ENCODE measurements at places on chromosomes 12 and 14.

DNA sequence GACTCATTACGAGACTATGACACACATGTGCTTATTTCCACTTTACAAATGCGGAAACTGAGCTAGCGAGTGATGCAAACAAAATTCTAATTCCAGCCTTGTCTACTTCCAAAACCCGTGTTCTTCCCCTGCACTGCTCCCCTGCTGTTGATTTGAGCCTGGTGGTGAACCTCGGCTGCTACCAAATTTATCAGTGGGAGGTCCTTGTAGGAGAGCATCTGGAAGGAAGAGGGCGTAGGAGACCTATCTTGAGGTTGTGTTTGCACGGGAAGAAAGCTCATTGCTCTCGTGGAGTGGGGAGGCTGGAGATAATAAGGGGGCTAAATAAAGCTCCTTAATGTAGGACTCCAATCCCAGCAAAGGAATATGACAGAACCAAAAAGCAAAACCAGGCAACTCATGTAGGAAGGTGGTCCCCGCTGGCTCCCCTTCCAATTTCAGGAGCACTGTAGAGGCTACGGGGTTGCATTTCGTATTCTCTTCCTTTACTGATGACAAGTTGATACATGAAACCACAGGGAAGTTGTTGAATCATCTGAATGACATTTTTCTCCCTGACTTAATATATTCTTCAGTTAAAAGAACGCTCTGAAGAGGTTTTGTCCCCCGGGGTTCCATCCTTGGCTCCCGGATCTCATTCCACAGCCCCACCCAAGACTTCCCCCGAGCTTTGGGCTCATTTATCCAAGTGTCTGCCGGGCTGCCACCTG, 52.6 kb downstream of the FZD10 start:
- DNase-seq = no peak

DNA sequence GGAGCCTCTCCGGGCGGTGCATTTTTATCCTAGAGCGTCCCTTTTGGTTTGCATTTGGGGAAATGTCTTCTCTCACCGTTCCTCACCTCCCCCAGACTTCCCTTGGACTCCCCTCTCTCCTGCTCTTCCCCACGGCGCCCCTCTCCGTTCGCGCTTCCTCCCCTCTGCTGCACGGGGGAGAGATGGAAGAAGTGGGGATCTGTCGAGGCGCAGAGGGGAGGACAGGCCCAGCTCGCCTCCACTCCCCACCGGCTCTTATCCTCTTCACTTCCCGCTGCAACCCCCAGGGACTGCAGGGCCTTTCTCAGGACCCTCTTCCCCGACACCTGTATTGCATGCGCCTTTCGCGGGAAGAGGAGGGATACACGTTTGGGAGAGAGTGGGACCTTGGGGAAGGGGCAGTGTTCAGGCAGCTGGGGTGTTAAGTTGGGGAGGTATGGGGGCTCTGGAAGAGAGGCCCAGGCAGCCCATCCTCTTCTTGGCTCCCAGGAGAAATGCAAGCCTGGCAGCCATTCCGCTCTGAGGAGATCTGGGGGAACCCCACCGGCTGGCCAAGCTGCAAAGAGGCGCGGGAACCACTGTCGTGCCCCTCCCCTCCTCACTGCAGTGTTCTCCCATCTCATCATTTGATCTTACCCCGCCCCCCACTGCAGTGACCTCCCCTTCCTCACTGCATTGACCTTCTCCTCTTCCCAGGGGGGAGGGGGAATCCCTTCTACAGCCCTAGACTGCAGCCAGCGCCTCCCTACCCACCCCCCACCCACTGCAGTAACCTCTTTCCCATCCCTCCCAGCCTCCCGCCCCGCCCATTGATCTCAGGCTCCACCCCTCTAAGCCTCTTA, 788 bp downstream of the ENO2 start:
- DNase-seq = no peak

DNA sequence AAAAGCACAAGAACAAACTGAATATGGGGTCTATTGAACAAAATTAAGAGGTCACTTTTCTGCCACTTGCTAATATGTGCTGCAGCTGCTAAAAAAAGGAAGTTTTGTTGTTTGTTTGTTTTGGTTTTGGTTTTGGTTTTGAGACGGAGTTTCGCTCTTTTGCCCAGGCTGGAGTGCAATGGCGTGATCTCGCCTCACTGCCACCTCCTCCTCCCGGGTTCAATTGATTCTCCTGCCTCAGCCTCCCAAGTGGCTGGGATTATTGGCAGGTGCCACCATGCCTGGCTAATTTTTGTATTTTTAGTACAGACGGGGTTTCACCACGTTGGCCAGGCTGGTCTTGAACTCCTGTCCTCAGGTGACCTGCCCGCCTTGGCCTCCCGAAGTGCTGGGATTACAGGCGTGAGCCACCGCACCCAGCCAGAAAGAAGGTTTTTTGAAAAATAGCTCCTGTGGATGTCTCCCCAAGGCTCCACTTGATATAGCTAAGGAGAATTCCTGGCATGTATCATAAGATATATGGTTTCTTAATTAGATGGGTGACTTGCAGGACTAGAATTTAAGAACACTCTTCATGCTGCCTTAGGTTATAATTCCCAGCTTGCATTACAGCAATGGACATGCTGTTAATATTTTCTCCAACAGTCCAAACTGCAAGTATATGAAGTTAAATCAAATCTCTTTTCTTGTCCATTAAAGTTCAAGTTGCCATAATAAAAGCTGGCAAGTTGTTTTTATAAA, 237.6 kb upstream of the AMIGO2 start:
- no peak for DNase-seq

- DNase-seq = peak; percentile 99
These were observed at the start of gene GOLGA5 for GRCh38 chr14:92793709-92794546. GOLGA5 (plus strand) TSS chr14:92794305; CDS start chr14:92797438, 3,133 bp downstream.

DNA sequence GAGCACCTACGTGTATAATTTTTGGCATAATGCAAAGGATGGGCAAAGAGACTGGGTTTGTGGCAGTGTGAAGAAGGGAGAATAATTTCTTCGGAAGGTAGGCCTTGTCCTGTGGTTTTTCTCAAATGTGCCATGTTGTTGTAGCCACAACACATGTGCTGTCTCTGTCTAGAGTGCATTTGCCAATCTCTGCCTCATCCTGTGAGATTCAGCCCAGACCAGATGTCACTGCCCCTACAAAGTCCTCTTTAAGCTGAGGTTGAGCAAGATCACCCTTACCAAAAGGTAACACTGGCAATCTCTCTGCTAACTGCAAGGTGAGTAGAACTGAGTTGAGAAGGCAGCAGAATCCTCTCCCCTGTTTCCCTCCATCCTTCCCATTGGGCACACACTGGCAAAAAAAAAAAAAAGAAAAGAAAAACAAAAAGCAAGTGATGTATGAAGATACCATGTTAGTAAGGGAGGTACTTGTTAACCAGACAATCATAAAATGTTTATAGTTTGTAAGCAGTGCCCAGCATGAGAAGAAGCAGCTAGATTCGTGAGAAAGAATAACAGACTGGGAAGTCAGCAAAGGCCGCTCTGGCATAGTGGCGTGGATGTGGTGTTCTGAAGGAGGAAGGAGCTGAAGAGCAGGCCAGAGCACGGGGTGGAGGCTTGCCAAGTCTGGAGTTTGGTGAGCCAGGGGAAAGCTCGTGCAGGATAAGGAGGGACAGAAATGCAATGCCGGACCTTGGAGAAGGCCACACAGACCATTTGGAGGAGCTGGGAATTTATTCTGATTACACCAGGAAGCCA, 18.9 kb downstream of the DYRK2 start:
- DNase-seq = peak; percentile 57

DNA sequence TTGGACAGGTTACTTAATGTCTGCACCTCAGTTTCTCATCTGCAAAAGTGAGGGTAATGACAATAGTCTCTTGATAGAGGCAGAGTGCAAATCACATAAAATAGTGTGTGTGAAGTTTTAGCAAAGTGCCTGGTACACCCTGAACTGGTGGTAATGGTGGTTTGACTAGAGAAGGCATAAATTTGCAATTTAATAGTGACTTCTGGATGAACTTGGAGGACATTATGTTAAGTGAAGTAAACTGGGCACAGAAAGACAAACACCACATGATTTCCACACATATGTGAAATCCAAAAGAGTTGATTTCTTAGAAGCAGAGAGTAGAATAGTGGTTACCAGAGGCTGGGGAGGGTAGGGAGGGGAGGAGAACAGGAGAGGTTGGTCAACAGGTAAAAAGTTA, 54.8 kb upstream of the FUT8 start:
- DNase-seq = no peak

GRCh38 chr12:11870041-11870451, 200.7 kb upstream of the BCL2L14 start:
- no peak for DNase-seq

DNA sequence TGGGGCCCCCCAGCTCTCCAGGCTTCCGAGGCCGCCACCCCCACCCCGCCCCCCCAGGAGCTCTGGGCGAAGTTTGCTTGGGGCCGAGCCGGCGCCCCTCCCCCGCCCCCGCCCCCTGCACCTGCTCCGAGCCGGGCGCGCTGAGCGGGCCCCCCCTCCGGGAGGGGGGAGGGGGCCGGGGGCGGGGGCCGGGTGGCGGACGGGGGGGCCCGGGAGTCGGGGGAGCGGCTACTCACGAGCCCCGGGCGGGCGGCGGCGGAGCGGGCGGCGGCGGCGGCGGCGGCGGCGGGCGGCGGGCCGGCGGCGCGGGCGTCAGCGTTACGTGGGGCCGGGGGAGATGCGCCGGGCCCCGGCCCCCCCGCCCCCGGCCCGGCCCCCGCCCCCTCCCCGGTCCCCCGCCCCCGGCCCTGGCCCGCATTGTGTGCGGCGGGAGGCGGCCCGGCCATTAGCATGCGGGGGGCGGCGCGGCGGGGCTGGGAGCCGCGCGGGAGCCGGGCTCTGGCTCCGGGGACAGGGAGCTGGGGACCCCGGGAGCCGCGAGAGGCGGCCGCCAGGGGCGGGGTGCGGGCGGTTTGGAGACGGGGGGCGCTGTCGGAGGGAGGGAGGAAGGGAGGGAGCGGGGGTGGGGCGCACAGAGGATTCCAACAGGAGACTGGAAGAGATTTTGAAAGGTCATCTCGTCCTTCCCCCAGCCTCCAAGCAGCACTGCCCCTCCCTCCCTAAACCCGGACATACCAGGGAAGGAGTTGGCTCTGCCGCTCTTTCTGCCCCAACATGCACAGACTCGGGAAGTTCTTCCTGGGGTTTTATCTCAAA, at the start of gene ZNF219:
TSS of gene ZNF219 (minus strand) at position 580 of the 816 bp plus-strand sequence. CDS start 5,064 bp downstream, outside the sequence.
- peak; percentile 45 for DNase-seq

GRCh38 chr12:96226801-96227348, 32.7 kb downstream of the ELK3 start:
- no peak for DNase-seq

DNA sequence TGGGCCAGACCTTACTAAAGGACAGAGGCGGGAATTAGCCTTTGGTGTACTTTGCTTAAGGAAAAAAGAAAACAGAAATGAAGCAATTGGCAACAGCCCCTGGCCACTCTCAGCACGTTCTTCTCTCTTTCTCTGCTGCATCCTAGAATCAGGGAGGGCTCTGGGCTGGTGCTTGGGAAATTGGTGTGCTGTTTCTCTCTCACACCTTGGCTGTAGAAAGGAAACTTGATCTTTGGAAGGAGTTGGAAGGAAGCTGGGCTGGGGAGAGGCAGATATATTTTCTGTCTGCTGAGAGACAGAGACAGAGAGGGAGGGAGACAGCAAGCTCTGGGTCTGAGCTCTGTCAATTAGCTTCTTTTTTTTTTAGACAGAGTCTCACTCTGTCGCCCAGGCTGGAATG, 27.4 kb downstream of the NOS1 start:
- no peak for DNase-seq

- DNase-seq = no peak
These were observed 22.8 kb downstream of the OTUB2 start for GRCh38 chr14:94048691-94049624.

DNA sequence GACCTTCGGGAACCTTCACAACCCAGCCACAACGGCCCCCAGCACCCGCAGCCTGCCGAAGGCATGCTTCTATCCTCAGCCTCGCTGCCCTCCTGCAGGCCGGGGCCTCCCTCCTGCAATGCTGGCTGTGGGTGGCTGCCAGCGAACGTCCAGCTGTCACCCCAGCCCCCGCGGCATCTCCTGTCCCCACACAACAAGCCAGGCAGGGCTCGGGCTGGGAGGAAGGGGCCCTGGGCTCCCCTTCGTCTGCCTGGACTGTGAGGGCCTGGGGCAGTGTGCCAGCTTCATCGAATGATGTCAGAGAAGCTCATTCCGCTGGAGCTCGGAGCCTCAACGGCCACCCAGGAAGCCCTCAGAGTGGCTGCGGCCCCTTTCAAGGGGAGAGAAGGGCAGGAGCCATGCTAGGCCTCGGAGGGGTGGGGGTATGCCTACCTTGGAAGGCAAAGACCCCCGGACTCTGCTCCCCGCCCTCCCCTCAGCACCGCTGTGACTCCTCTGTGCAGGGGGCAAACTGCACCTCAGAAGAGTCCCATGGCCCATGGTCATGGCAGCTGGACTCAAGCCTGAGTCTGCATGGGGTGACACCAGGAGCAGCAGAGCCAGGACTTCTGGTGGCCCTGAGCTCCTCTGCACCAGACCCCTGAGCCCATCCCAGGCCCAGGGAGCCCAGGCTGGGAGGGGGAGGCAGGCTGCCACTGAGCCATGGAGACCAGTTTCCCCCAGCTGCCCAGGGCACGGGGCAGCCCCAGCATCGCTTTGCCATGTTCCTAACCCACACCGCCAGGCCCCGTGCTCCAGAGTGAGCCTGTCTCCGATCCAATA, 24.7 kb upstream of the C14orf180 start:
- no peak for DNase-seq

GRCh38 chr14:100419856-100420255, 96.7 kb downstream of the SLC25A47 start:
- no peak for DNase-seq

GRCh38 chr12:94458877-94459727, 565 bp downstream of the CEP83 start:
- peak; percentile 49 for DNase-seq

DNA sequence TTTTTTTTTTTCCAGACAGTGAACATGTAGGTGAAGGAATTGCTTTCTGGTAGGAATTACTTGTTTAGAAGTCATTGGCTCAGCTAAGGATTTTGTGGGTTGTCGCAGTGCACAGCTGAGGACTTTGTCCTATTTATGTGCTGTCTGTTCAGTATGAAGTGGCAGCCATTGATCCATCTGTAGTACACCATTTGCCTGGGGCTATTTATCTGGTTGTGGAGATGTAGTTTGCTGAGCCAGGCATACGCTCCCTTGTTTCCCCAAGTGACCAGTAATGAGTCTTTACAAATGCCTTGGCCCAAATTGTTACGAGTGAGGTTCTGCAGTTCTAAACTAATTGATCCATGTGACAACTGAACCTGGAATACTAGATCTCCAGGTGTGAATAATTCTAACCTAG, 140.1 kb downstream of the NRXN3 start:
- DNase-seq = no peak

DNA sequence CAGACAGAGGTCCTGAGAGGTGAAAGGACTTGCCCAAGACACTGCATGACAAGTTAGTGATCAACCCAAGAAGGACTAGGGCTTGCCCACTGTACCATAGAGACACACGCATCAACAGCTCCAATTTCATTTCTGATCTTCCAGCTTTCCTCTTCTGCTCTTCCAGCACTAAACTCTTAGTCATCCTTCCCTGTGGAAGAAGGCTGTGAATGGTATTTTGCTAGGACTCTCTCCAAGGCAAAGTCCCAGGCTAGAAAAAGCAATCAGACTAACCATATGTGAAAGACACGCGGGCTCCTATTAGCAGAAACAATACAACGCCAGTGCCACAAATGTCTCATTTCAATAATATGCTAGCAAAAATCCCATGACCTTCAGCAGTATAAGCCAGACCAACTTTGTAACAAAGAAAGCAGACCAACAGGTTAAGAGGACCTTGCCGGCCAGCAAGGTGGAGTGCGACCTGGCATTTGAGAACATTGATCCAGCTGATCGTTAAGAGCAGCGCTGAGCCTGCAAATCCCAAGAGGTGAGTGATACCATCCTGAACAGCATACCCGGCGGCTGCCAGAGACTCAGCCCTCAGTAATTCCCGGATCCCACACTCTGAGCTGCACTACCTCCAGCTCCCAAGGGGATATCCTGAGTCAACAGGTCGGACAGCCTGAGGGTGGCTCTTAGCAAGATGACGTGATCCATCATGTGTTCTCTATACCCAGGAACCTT, 132.5 kb downstream of the FOXN3 start:
- DNase-seq = peak; percentile 14
